Placental epithelial cell (primary cell): ENCODE measurements at places on chromosomes 2 and 18. TPM values are rescaled to one million over a fixed set of nuclear protein-coding genes. Genes with fewer than 3 reads are reported as not detected.

The SCN7A gene
- not detected in 2 replicates for total RNA-seq

The ID2 gene
- 21.3 and 87.6 TPM in 2 replicates for total RNA-seq

The SH2D6 gene
- total RNA-seq = under 0.01 TPM in 1 of 2 replicates, not detected in the other

The HOXD13 gene
- not detected in 2 replicates for total RNA-seq

The LYPD6B gene
- total RNA-seq = 8.0 and 9.4 TPM in 2 replicates

The M1AP gene
- total RNA-seq = 0.39 and 0.43 TPM in 2 replicates

The CHRNA1 gene
- not detected in 2 replicates for total RNA-seq

The GALNT5 gene
- total RNA-seq = 9.0 and 16.5 TPM in 2 replicates

The MOB4 gene
- total RNA-seq = 23.9 and 32.8 TPM in 2 replicates
